ENCODE measurements at places on chromosomes 2 and 18.

- no peak overlapping the region for H3K27ac ChIP-seq
- no peak for DNase-seq
- H3K4me3 ChIP-seq = no peak overlapping the region
- no peaks in the 10 kb centered on the region for H3K27me3 ChIP-seq
- no peaks in the 10 kb centered on the region for H3K4me1 ChIP-seq
These were observed 294.7 kb upstream of the HS6ST1 start for GRCh38 chr2:128613351-128613750.

DNA sequence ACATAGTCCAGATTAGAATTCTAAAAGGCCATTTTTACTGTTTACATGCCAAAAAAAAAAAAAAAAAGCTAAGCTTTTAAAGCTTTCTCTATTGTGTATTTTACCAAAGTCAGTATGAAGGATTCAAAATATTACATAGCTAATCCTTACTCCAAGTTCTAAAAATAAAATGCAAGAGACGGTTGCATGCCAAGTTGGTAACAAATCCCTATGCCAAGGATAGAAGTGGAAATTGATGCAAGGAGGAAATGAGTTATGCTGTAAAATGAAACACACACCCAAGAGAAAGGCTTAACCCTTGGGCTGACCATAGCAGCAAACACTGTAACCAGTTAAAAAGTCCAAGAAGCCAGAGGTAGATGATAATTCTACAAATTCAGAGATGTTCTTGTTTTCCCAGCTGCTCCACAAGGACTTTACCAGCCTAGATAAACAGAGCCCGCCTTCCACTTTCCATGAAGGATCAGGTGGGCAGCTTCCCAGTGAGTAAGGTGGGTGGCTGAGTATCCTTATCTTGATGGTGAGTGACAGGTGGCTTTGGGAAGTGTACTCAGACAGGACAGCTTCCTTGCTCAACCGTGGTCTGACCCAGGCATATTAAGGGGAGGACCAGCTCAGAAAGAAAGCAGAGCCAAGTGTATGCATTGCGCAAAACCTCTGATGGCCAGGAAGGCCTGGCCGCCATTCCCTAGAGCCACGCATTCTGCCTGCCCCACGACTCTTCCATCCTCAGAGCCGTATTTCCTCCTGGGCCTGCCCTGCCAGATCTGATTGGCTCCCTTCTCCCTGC, 34.4 kb downstream of the ATP8B1 start:
- H3K4me3 ChIP-seq = no peak overlapping the region
- H3K27me3 ChIP-seq = no peaks in the 10 kb centered on the region
- DNase-seq = no peak
- no peaks in the 10 kb centered on the region for H3K4me1 ChIP-seq
- H3K27ac ChIP-seq = no peak overlapping the region
- no peaks in the 10 kb centered on the region for H3K36me3 ChIP-seq

DNA sequence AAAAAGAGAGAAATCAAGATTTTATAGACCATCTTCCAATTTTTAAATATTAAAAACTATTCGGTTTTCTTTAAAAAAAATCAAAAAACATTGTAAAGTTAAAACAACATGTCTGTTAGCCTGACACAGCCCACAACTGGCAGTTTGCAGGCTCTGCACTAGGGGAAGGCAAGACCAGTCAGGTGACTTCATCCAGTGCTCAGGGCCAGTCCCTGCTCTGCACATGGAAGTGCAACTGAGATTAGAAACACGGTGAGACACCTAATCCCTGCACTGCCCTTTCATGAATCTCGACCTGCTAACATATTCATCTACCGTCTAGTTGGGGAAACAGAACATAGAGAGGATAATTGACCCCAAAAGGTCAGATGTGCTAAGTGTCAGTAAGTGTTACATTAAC, 135.2 kb downstream of the BARD1 start:
- no peaks in the 10 kb centered on the region for H3K36me3 ChIP-seq
- no peaks in the 10 kb centered on the region for H3K4me1 ChIP-seq
- no peak overlapping the region for H3K4me3 ChIP-seq
- no peak for DNase-seq
- no peaks in the 10 kb centered on the region for H3K27me3 ChIP-seq

- H3K27ac ChIP-seq = no peak overlapping the region
- H3K4me1 ChIP-seq = peaks cover 6% of the 10 kb centered on the region
- H3K4me3 ChIP-seq = no peak overlapping the region
- H3K36me3 ChIP-seq = no peaks in the 10 kb centered on the region
These were observed 5.7 kb downstream of the RHOB start for GRCh38 chr2:20452551-20452950.

GRCh38 chr18:68705119-68705518, 9.8 kb downstream of the TMX3 start:
- H3K4me1 ChIP-seq = peaks cover 7% of the 10 kb centered on the region
- no peak overlapping the region for H3K27ac ChIP-seq
- DNase-seq = no peak
- H3K36me3 ChIP-seq = peaks cover 9% of the 10 kb centered on the region
- no peak overlapping the region for H3K4me3 ChIP-seq

DNA sequence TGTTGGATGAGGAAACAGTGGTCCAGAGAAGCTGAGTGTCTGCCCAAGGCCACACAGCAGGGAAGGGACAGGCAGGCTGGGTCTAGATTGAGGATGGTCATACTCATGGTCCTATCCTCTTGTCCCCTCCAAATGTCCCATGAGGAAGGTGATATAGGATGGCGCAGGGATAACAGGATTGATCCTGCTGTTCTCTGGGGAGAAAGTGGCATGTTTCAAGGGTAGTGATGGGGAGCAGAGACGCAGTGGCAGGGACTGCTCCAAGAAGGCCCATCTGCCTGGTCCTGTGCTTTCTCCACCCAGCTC, 24.6 kb downstream of the HS1BP3 start:
- H3K27me3 ChIP-seq = no peaks in the 10 kb centered on the region
- no peaks in the 10 kb centered on the region for H3K4me1 ChIP-seq
- H3K36me3 ChIP-seq = no peaks in the 10 kb centered on the region
- no peak overlapping the region for H3K27ac ChIP-seq
- no peak for DNase-seq

GRCh38 chr2:85935746-85936208, 47.0 kb upstream of the ST3GAL5 start:
- no peaks in the 10 kb centered on the region for H3K27me3 ChIP-seq
- H3K4me1 ChIP-seq = peaks cover 8% of the 10 kb centered on the region
- no peaks in the 10 kb centered on the region for H3K36me3 ChIP-seq
- H3K27ac ChIP-seq = no peak overlapping the region
- no peak for DNase-seq
- no peak overlapping the region for H3K4me3 ChIP-seq

DNA sequence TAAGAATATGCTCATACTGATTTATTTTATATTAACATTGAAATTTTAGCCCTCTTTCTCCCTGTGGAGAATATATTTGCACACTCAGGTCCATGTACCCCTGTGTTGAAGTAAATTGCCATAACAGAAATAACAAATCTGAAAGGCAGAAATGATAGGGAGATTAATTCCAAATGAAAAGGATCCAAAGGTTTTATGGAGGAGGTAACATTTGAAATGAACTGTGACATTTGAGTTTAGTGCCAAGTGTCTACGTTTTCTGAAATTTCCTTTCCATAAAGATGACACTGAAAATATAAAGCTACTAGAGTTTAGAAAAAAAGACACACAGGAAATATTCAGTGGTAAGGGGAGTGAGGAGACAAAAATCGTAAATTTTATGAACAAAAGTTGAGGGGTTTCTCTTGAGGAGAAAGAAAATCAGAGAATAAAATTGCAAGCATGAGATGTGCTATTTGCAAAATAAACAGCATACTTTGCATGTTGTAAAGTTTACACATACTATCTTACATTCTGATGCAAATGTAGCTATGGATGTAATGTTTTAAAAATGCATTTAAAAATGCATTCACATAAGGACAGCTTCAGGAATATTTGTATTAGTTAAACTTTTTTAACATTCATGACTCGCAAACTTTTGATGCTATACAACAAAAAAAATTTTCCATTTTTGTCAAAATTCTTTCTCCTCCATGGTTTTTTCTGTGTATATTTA, 69.5 kb downstream of the BAZ2B start:
- H3K36me3 ChIP-seq = no peaks in the 10 kb centered on the region
- H3K27me3 ChIP-seq = no peaks in the 10 kb centered on the region
- no peak overlapping the region for H3K27ac ChIP-seq
- DNase-seq = no peak
- H3K4me3 ChIP-seq = no peak overlapping the region
- no peaks in the 10 kb centered on the region for H3K4me1 ChIP-seq

GRCh38 chr18:50850307-50851065, 28.4 kb upstream of the ME2 start:
- DNase-seq = no peak
- no peaks in the 10 kb centered on the region for H3K36me3 ChIP-seq
- no peak overlapping the region for H3K4me3 ChIP-seq
- no peak overlapping the region for H3K27ac ChIP-seq

GRCh38 chr2:68747900-68748299, 13.3 kb downstream of the ARHGAP25 start:
- H3K36me3 ChIP-seq = peaks cover 8% of the 10 kb centered on the region

DNA sequence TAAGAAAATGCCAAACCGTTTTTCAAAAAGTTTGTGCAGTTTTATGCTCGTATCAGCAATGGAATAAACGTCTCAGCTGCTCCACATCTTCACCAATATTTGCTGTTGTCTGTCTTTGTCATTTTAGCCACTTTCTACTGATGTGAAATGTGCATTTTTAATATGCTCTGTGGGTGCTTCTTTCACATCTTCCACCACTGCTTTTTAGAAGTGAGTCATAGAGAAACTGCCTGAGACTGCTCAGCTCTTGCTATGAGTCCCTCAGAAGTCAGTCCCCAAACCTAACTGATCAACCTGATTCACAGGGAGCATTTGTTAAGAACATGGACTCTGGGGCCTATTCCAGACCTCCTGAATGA, 41.0 kb upstream of the EPC2 start:
- DNase-seq = no peak
- H3K4me1 ChIP-seq = no peaks in the 10 kb centered on the region
- no peak overlapping the region for H3K27ac ChIP-seq
- H3K36me3 ChIP-seq = no peaks in the 10 kb centered on the region

DNA sequence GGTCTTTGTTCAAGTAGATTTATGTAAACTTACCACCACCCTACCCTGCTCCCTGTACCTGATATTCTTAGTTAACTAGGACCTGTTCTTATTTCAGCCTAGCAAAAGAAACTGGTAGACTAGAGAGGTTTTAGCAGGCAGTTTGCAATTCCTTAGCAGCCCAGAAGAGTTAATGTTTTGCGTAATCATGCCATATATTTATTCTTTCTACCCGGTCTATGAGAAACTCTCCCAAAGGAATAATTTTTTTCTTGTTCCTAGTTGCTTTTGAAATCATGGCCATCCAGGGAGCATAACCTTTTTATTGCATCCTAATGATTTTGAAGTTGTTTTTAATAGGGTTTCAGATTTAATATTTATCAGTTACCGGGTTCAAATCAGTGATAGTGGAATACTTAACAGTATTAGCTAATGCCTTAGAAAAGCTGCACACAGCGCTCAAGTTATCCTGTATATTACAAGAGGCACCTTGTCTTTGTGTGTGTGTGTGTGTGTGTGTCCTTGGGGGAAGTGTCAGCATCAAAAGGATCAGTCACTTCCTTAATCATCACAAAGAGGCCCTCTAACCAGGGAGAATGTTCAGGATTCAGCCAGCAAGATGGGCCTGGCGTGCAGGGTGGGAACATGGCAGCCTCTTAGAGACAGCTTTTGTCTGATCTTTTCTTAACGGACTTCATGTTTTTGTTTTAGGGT, 52.9 kb downstream of the CABLES1 start:
- no peaks in the 10 kb centered on the region for H3K4me1 ChIP-seq
- DNase-seq = no peak
- H3K36me3 ChIP-seq = no peaks in the 10 kb centered on the region
- H3K4me3 ChIP-seq = no peak overlapping the region

DNA sequence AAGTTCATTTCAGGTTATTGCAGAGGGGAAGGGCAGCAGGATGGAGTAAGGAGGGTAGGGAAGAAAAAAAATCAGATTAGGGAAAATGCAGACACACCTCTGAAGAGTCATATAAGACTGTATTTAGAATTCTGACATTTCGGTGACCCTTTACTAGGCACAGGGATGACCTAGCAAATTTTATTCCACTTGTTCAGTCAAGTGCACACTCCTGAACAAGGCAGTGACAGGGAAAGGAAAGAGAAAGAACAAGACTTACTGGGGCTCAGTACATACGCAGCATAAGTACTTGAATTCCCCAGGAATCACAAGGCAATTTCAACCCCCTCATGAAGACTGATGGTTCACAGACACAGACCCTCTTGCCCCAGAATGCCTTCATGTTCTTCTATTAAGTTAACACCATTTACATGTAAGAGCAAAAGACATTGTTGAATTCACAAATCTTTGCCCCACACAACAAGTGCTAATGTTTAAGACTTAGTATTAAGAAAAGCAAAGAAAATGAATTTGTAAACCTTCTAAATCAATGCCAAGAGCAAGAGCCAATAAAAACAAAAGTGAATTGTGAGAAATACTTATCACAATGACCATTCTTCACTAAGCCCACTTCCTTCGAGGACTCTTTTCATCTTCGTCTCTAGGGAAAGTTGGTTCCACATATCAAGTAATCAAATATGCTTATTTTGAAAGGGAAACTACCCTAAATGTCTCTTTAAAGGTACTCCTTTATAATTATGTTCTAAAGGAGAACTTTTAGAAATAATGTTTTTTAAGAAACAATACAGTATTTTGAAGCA, 47.0 kb downstream of the COBLL1 start:
- H3K4me1 ChIP-seq = no peaks in the 10 kb centered on the region
- H3K27me3 ChIP-seq = no peaks in the 10 kb centered on the region
- no peak overlapping the region for H3K27ac ChIP-seq

- H3K4me1 ChIP-seq = peaks cover 9% of the 10 kb centered on the region
- no peak overlapping the region for H3K27ac ChIP-seq
- H3K4me3 ChIP-seq = no peak overlapping the region
- H3K27me3 ChIP-seq = no peaks in the 10 kb centered on the region
- no peaks in the 10 kb centered on the region for H3K36me3 ChIP-seq
- no peak for DNase-seq
These were observed 124.5 kb downstream of the SMAD7 start for GRCh38 chr18:48826271-48826670.

DNA sequence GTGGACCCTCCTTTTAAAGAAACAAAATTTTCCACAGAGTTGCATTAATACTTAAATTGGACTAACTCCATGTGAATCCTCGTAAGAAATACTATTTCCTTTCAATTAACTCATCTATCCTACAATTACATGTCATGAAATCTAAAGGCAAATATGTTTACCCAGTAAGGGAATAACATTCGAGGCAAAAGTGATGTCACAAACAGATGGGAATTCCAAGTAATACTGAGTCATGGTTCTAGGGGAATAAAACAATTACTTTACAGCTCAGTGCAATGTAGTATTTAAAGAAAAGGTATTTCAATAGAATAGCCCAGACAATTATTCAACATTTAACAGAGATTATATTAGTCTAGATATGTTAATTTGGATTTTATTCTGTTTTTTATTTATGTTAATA, 205.8 kb downstream of the ZNF385B start:
- H3K4me3 ChIP-seq = no peak overlapping the region
- no peaks in the 10 kb centered on the region for H3K36me3 ChIP-seq
- H3K4me1 ChIP-seq = no peaks in the 10 kb centered on the region
- no peaks in the 10 kb centered on the region for H3K27me3 ChIP-seq
- no peak overlapping the region for H3K27ac ChIP-seq
- no peak for DNase-seq

Data from CD8-positive, alpha-beta memory T cell (primary cell).